ENCODE measurements at places on chromosomes 2 and 18. TPM values are rescaled to one million over a fixed set of nuclear protein-coding genes. Genes with fewer than 3 reads are reported as not detected.
A peak's percentile ranks its signal among the peaks of the same experiment; 100 is the strongest.

The HK2 gene
- 19.3 TPM for total RNA-seq

The HTR2B gene
- total RNA-seq, result 92.5 TPM

The BBS5 gene
- total RNA-seq, result 7.1 TPM

The MYCN gene
- not detected for total RNA-seq

The IL1R1 gene
- total RNA-seq, result 110 TPM

The CXCR2 gene
- total RNA-seq, result not detected

The IFIH1 gene
- total RNA-seq, result 11.4 TPM

The CNGA3 gene
- total RNA-seq, result under 0.01 TPM

The UGT1A8 gene
- not detected for total RNA-seq

The DSC2 gene
- under 0.01 TPM for total RNA-seq

- no peak for DNase-seq
Measured at GRCh38 chr18:36536426-36536825, 238.9 kb downstream of the FHOD3 start.

DNA sequence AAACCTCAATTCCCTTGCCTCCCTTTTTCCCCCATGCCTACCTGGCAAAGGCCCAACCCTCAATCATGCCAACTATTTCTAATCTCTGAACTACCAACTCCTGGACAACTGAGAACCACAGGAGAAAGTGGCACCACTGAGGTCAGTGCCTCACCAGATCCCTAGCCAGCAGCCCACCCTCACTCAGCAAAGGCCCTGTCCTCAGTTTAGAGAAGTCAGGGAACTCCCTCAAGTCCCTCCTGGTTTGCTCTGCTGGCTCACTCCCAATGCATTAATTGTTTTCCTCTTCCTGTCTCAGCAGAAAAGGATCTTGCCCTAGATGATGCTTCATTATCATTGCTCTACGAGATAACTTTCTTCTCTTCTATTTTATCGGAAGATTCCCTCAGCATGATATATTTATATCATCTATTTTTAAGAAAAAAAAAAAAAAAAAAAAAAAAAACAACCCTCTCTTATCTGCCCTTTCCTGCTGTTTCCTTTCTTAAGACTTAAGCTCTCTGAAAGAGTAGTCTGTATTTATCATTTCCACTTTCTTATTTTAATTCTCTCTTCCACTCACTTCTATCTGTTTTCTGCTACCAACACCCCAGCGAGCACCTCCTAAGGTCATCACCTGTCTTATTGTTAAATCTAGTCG lies 22.7 kb upstream of the ZBTB14 start:
- DNase-seq, result no peak

- DNase-seq, result no peak
Measured at GRCh38 chr2:153645599-153645998, 167.0 kb upstream of the RPRM start.

DNA sequence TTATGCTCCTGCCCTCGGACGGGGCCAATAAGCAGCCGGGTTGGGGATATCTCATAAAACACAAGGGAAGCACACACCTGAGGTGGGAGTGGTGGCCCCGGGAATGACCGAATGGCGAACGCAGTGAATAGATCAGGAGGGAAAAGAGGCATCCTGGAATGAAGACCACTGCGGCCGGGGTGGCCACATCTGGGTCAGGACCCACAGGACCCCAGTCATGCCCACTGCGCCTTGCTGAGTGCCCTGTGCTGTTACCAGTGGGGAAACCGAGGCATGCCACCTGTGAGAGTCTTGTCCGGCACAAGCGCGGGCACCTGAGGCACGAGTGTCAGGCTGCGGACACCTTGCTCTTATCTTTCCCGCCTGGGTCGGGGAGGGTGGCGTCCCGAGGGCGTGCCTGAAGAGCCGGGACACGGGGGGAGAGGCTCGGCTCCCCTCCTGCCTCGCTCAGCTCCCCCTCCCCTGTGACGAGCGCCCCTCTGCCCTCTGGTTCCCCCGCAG lies 1.6 kb downstream of the PDCD1 start:
- DNase-seq, result no peak

DNA sequence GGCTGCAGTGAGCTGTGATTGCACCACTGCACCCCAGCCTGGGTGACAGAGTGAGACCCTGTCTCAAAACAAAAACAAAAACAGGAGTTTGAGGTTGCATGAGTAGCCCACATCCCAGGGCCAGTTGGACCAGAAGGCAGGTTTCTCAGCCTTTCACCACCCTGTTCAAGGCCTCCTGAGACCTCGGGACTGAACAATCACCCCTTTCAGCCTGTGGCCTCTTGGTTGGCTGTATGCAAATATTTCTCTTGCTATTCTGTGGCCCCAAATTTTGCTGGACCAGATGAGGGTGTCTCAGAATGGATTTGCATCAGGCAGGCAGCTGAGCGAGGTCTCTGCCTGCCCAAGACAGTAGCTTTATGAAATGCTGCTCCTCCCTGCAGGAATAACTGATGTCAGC lies 56.9 kb downstream of the DPYSL5 start:
- DNase-seq, result no peak

- peak; percentile 69 for DNase-seq
Measured at GRCh38 chr2:234116010-234116409, 65.5 kb downstream of the SPP2 start.

DNA sequence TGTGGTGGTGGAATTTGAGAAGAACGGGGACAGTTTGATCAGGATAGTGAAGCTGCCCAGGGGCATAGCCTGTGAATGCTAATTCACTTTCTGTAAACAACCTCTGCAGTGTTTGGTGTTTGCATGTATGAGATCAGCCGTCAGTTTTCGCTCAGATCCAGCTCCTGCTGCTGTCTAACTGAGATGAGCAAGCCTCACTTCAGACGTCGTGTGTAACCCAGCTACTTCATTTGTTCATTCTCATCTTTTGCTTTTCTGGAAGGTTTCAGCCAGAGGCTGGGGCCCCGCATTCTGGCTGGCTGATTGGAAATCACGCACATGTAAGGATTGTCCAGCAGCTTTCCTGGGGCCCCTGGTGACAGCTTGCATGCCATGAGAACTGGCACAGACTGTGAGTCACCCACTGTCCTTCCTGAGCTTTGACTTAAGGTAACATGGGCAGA lies 48.9 kb downstream of the LDLRAD4 start:
- DNase-seq, result no peak

- DNase-seq, result peak; percentile 9
Measured at GRCh38 chr2:42618116-42618515, 49.7 kb downstream of the MTA3 start.

- DNase-seq, result no peak
Measured at GRCh38 chr2:201891676-201892075, 85.3 kb downstream of the CDK15 start.

- DNase-seq, result no peak
Measured at GRCh38 chr2:210599476-210599875, 43.1 kb downstream of the CPS1 start.

DNA sequence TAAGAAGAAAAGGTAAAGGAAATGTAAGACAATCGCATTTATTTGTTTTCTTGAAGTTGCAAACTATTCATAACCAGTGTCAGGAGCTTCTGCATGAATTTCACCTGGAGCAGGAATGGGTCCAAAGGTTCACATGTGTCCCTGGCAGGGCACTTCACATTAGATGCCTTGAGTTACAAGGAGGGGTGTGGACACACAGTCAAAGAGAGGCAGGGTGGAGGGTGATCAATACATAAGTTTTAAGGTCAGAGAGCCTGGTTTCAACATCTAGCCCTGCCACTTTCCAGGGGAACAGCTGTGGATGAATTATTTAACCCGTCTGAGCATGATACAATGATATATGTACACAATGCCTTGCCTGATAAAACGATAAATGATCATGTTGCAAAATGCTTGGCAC lies 321.4 kb downstream of the CYP26B1 start:
- DNase-seq, result no peak

DNA sequence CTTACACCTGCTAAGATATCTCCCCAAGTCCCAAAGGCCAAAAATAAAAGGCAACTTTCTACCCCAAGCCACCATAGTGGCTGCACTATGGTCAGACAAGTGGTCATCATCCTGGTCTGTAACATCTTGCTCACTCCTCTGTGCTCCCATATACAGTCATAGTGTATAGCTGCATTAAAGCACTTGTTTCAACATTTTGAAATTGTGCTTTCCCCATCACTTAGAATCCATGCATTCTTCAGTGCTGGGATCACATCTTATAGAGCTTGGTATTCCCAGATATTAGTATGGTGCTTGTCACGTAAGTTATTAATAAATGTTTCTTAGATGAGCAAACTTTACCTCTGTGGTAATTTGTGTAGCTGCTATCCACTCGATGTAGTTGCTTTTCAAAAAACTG lies 40.4 kb upstream of the CDC42EP3 start:
- peak; percentile 66 for DNase-seq

DNA sequence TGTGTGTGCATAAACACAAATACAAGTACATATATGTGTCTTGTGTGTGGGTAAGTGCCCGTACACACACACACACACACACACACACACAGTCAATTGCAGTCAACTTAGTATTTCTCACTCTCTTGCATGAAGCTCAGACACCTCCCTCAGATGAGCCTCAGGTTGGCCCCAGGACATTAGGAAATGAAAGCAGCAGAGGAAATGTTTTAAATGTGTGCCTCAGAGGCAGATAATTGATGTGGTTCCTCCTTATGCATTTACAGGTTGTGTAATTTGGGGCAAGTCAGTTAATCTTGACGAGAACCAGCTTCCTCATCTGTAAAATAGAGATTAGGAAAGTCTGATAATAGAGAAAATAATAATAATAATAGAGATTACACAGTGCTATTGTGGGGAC lies 814.0 kb upstream of the ID2 start:
- DNase-seq, result no peak

DNA sequence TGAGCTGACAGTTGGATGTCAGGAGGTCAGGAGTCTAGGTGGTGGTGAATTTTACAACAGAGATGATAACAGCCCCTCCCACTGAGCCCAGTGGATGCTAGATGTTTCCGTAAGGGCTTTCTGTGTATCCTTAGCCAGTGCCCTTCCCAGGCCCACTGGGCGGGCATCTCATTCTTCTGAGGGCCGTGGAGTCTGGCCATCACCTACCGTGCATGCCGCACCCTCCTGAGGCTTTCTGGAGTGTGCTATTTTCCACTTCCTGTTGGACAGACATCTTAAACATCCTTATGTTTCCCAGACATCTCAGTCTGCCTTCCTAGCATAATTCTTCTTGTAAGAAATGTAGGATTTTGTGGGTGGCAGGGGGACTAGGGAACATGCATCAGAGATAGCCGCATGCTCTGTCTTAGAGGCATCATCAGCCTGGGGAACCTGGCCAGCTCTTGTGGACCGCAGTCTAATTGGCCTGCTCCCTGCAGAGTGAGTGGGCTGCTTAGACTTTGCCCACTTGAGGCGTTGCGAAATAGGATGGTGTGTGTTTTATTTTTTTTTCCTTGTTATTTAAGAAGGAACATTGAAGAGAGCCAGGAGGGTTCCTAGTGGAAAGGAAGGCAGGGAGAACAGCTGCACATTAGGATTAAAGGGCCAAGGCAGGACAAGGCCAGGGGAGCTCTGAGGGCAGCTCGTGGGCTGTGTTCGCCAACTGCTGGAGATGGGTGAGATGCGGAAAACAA lies 135.8 kb downstream of the SH3RF3 start:
- peak; percentile 81 for DNase-seq

- DNase-seq, result no peak
Measured at GRCh38 chr2:206764673-206765241, 371 bp downstream of the MDH1B start.

DNA sequence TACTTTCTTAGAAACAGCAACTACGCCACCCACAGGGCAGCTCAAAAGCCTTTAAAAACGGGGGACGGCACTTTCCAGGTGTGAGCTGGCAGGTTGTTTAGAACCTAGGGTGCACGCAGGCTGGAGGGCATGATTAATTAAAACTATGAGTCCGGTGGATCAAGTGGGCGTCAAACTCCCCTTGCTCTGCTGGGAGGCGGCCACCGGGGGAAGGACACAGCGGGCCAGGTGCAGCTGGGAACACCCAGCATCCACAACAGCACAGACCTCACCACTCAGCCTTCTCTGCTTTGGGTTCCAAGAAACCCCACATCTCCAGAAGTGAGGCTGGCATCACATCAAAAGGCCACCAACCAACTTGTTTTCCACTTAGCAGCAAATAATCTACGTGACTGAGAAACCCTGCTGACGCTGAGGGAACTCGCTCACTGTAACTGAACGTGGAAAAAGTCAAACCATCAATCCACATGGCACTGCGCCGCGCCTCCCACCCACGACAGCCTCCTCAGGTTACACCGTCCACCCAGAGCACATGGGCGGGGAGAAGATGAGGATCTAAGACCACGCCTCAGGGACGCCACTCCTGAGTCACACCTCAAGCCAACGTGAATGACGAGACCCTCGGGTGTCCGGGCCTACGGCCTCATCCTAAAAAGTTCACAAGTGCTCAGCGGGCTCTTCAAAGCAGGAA lies 118.2 kb downstream of the ZNF516 start:
- peak; percentile 15 for DNase-seq

- no peak for DNase-seq
Measured at GRCh38 chr2:239884875-239885274, 140.3 kb downstream of the NDUFA10 start.

Measured in fibroblast of lung (primary cell).